ENCODE measurements at places on chromosomes 13 and 19. TPM values are rescaled to one million over a fixed set of nuclear protein-coding genes. Genes with fewer than 3 reads are reported as not detected.

- no peak for DNase-seq
Measured at GRCh38 chr13:65461590-65461989, 1768.5 kb downstream of the PCDH9 start.

DNA sequence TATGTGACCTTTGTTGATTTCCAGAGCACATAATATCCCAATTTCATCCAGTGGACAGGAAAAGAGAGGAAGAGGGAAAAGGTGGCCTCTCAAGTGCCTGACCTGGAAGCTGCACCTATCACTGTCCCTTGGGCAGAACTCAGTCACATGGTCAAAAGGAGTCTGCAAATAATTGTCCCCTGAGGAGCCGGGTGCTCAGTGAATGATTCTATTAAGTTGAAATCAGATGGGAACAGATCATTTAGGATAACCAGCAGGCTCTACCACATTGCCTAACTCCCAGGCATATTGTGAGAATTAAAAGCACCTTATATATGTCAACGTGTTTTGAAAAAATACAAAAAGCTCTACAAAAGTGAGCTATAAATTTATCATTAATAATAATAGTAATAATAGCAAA is 6.8 kb downstream of the KL start:
- no peak for DNase-seq

DNA sequence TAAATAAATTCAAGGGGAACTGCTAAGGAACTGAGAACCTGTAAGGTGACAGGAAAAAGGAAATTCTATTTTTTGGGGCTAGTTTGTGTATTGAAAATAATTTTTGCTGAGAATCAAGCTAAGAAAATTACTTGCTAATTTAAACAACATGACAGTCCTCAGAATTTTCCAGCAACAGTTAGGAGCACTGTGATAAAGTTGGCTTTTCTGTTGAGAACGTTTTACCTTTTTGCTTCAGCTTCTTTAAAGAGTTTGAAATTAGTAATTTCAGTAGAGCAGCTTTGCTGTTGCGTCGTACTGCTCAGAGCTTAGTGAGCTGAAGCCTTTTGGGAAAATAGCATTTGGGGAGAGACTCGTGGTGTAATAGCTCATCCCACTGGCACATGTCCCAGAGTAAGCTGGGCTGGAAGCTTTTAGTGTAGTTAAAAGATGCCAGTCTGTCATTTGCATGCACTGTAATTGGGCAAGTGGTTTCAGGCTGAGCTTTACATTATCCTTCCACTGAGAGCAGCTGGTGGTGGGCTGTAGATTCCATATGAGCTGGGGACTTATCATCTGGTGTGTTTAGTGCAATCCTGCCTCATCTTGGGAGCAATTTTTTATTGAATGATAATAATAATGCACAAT is 69.8 kb downstream of the LRCH1 start:
- DNase-seq, result no peak

DNA sequence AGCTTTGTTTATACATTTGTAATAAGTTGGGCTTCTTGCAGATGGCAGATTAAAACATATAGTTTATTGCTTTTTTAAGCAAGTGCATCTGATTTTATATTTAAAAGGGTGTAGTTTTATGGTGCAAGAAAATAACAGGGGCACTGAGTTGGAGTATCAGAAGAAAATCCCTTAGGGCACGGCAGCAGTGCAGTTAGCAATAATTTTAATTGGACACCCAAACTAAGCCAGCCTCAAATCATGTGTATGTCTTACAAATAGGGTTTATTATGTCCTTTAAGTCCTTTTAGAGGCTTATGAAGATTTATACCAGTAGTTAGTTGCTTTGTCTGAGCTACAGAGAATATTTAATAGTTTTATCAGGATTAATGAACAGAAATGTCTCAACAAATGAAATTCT is 57.5 kb downstream of the GPC6 start:
- no peak for DNase-seq

DNA sequence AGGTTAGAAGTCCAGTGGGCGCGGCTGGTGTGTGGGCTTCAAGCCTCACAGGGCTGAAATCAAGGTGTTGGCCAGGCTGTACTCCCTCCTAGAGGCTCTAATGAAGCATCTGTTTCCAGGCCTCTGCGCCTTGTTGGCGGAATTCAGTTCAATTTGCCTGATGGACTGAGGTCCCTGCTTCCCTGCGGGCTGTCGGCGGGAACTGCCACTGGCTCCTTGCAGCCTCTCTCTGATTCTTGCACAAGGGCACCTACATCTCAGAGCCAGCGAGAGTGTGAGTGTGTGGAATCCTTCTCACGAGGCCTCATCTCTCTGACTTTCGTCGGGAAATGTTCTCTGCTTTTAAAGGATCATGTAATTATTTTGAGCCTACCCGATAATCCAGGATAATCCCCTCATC is 128.6 kb downstream of the DLEU7 start:
- no peak for DNase-seq

- no peak for DNase-seq
Measured at GRCh38 chr19:51316688-51317087, 5.2 kb downstream of the IGLON5 start.

GRCh38 chr19:42038666-42039065 is 31.3 kb downstream of the GRIK5 start:
- no peak for DNase-seq

DNA sequence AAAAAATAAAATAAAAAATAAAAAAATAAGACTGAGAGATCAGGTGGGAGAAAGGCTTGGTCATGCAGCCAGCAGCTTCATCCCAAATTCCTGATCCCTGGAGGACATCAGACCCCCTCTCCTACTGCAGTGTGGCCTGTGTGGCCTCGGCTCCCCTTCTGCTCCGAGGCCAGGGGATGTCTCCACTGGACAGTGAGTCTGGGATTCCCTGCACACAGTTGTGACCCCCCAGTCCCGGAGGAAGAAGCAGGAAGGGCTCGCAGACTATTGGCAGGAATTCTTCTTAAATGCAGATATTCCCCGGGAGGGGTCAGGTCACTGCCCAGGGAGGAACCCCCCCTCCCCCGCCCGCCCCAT is 41.9 kb downstream of the ZNF627 start:
- DNase-seq, result no peak

- DNase-seq, result no peak
Measured at GRCh38 chr19:54096617-54097106, 3.9 kb downstream of the OSCAR start.

- DNase-seq, result no peak
Measured at GRCh38 chr13:51682686-51683085, 98.4 kb downstream of the WDFY2 start.

- DNase-seq, result no peak
Measured at GRCh38 chr13:37488726-37489125, 109.8 kb downstream of the POSTN start.

DNA sequence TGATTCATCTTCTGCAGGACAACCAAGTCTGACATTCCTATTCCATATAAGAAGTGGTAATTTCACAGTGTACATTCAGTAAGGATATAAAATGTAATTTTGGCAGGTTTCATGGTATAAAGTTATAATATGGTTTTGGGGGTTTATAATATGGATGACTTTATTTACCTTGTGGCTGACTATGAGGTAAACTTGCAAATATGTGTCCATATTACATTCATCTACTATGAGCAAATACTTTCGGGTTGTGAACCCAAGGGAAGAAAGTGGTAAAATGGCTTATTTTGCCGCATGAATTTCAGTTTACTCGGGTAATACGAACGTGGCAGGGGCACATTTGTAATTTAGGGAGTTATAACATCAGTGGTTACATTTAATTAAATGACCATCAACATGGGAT is 86.7 kb upstream of the TNFSF11 start:
- no peak for DNase-seq

- no peak for DNase-seq
Measured at GRCh38 chr13:24706886-24707585, 26.8 kb downstream of the ATP12A start.

DNA sequence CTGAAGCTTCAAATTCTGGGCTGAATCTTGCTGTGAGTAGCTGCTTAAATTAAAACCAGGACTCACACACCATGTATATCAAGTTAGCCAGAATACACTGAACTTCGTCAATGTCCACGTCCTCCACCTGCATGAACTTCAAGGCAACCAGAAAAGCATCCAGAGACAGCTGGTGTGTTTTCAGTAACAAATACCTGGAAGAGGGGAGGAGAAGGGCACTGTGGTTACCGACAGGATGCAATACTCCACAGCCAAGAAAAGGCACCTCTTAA is 20.4 kb downstream of the PROZ start:
- no peak for DNase-seq

DNA sequence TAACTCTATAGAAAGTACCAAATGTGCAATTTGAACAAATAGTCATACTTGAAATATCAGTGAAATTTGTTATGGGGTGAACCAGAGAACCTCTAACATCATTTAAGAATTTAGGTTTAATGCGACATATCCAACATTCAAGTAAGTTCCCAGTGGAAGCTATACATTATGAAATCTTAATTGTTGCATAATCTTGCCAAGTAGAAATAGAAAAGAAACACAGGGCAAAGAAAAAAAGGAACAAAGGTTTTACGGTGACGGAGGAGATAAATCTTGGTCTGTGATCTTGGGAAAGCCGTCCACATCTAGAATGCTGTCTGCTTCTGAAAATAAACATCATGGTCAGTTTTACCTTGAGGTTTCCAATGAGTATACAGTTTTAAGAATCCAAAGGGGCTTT is 445.7 kb downstream of the RFC3 start:
- DNase-seq, result no peak

GRCh38 chr13:39462428-39462827 is 140.6 kb downstream of the LHFPL6 start:
- DNase-seq, result no peak

DNA sequence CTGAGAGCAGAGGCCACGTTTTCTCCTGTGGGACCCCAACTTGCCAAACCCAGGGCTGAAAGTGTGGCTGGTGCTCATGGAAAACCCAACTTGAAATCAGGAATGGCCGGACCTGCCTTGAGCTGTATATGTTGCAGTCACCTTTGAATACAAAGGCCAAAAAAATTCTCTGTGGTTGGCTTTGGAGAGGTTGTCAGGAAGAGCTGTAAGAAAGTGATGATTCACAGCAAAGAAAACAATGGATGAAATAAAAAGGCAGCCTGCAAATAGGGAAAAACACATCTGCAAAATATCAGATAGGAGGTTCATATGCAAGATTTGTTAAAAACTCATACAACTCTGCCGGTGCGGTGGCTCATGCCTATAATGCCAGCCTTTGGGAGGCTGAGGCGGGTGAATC is 715.8 kb downstream of the UQCRFS1 start:
- no peak for DNase-seq

DNA sequence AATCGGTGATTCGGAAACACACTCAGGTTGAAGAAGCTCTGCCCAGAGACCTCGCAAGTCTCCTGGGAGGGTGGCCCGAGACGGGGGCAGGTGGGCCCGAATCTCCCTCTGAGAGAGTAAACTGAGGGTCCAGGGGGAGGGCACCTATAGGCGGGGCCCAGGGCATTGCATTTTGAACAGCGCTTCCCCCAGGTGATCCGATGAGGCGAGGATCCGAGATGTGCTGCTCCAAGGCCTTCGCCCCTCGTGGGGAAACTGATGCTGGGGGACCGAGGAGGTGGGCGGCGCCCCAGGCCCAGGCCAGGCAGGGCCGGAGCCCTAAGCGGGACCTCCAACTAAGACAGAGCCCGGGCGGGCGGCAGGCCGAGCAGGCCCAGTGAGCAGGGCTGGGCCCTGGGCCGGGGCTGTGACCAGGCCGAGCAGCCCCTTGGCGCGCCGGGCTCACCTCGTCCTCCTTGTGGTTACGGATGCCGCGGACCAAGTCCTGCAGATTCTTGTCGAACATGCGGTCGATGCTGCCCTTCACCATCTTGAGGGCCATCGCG is 500 bp downstream of the AP3D1 start:
- DNase-seq, result no peak

- DNase-seq, result no peak
Measured at GRCh38 chr13:110574161-110574560, 12.6 kb upstream of the RAB20 start.

- no peak for DNase-seq
Measured at GRCh38 chr19:7901337-7901736, 2.3 kb upstream of the MAP2K7 start.

GRCh38 chr13:29543230-29544215 is 52.0 kb downstream of the SLC7A1 start:
- peak; percentile 12 for DNase-seq

- peak; percentile 74 for DNase-seq
Measured at GRCh38 chr13:36818804-36819738, at the start of gene RFXAP. RFXAP (plus strand) TSS chr13:36819222; CDS start chr13:36819358, 136 bp downstream.

DNA sequence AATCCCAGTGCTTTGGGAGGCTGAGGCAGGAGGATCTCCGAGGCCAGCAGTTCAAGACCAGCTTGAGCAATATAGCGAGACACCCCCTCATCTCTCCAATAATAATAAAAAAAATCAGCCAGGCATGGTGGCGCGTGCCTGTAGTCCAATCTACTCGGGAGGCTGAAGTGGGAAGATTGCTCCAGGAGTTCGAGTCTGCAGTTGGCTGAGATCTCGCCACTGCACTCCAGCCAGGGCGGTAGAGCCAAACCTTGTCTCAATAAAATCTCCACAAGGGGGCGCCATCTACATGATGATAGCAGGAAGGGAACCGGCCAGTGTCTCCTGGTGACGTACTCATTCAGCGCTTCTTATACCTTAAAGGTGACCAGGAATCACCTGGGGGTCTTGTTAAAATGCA is 13.6 kb upstream of the C5AR1 start:
- DNase-seq, result peak; percentile 76

DNA sequence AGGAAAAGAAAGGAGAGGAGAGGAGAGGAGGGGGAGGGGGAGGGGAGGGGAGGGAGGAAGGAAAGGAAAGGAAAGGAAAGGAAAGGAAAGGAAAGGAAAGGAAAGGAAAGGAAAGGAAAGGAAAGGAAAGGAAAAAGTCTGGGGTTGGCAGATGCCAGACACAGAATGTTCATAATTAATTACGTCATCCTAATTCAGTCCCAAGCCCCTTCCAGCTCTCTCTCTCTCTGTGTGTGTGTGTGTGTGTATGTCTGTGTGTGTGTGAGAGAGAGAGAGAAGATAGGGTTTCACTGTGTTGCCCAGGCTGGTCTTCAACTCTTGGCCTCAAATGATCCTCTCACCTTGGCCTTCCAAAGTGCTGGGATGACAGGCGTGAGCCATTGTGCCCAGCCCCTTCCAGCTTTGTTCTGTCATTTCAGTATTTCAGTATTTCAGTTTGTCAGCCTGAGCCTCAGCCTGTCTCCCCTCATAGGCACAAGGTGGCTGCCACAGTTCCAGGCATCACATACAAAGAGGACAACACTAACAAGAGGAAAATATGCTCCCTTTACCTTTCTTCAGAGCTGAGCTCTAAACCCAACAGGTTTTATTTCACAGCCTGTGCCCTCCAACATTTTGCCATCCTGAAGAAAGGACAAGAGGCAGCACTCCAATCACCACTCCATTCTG is 14.6 kb downstream of the IFNL3 start:
- DNase-seq, result no peak

ZNF98 gene
- not detected for total RNA-seq

ZNF709 gene
- 3.9 TPM for total RNA-seq

ZSCAN5C gene
- total RNA-seq, result not detected

ARGLU1 gene
- 27.2 TPM for total RNA-seq

NAPSA gene
- not detected for total RNA-seq

GNG7 gene
- 1.4 TPM for total RNA-seq

KCNN4 gene
- total RNA-seq, result not detected

FBXO17 gene
- 22.1 TPM for total RNA-seq

PCP2 gene
- not detected for total RNA-seq

APOC1 gene
- 417 TPM for total RNA-seq

ARRDC5 gene
- not detected for total RNA-seq

CEACAM18 gene
- total RNA-seq, result not detected

TNFSF11 gene
- not detected for total RNA-seq

CPB2 gene
- total RNA-seq, result 94.9 TPM

KCNJ14 gene
- 0.17 TPM for total RNA-seq

SUCLA2 gene
- 77.1 TPM for total RNA-seq

SELENOW gene
- 64.7 TPM for total RNA-seq

Measured in HepG2 (cell line).